ENCODE measurements at places on chromosomes 6 and 20.

DNA sequence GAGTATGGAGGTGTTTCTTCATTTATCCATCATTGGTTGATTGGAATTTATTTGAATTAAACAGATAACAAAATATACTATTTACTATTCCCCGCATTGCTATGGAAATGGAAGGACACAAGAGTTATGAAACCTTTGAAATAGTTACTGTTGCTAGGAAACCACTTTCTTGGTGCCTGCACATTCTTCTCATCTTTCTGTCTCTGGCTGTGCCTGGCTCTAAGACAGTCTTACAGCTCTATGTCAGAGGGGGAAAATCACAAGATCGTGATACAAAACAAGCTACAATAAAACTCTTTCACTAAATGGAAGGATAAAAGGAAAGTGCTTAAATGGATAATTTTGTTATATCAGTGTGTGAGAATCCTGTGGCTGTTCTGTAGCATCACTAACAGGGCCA, 453.0 kb downstream of the LMBRD1 start:
- no peak for DNase-seq

- no peak for DNase-seq
Measured at GRCh38 chr6:13536796-13537526, 37.4 kb upstream of the SIRT5 start.

DNA sequence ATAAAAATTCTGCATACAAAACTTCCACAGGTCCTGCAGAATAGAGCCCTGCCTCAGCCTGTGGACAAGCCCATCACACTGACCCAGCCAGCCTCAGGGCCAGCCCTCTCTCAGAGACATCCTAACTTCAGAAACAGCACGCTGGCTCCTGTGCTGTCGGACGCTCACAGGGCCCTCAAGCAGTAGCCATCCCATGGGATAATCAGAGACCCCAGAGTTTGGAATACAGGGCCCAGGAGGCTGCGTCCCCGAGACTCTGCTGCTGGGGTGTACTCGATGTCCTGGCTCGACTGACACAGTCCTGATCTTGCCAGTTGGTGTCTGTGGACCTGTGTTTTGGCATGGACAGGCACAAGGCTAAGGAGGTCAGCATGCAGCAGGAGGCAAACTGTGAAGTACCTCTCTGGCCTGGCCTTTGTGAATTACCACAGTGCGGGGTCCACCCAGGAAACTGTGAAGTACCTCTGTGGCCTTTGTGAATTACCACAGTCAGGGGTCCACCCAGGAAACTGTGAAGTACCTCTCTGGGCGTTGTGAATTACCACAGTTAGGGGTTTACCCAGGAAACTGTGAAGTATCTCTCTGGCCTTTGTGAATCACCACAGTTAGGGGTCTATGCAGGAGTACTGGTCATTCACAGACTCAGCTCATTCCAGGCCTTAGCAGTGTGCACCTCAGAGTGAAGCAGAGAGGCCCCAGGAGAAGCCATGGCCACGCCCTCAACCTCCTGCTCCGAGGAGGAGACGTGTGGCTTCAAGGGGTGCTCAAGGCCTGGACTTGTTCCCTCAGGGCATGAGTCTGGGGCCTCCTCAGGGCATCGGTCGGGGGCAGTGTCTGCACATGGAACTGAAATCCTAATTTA, 212.4 kb downstream of the SYNDIG1 start:
- no peak for DNase-seq

DNA sequence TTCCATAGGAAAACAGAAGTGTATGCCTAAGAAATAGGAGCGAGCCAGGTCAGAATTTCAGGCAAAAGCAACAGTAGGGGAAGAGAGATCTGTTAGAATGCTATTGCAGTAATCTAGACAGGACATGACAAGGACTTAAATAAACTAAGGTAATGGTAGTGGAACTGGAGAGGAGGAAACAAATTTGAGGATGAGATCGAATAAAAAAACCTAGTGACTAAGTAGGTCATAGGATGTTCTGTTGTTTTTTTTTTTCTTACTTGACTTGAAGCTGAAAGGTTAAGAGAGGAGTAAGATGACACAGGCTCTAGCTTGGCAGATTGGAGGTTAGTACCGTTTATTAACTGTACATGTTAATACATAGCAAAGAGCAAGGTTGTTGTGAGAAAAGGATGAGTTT, 28.6 kb downstream of the ORC3 start:
- DNase-seq, result no peak

DNA sequence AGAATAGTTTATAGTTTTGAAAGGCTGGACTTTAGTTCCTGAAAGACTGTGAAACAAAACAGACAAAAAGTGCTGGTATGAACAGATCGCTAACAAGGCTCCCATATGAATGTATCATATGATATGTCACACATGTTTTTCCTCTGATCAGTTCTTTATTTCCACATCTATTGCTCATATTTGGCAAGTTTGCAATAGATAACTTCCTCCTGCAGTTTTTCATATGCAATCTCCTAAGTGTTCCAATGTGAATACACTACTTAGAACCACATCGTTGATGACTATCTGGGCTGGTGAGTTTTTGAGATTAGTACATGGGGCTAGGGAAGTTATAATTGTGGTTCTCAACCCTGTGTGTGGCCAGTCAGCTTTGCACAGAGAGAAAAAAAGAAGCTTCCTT, 23.1 kb downstream of the CRYBG1 start:
- no peak for DNase-seq

DNA sequence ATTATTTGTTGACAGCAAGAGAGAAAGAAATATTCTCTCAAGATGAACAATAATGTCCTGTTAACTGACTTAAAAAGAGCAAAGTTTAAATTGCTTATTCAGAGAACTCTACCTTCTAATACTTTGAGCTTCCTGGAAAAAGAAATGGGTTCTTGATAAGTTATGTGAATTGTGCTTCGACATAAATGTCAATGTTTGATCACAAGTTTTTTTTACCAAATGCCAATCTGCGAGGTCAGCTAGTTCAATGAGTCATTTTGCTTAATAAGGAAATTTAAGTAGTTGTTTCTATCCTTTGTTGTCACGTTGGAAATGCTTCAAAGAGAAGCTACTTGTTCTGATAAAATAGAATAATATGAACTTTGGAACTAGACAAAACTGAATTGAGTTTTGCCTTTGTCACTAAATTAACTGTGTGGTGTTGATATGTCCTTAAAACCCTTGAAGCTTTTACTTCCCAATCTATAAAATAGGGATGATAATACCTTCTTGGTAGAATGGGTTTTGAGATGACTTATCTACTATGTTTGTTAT, 642.1 kb upstream of the FLRT3 start:
- DNase-seq, result no peak

DNA sequence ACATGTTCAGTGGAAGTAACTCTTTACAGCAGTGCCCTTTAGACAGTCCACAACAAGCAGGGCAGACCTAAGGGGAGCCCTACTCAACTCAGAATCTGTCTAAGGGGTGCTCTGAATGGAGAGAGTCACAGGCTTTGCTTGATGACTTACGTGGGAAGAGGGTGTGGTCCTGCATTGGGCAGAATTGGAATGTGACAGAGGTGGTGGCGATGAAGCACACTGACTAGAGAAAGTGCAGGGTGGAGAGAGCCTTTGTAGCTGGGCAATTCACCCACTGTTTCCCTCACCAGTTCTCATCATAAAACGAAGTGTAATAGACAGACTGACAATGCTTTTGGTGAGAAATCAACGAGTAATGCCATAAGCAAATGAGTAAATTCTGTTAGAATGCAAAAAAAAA, 11.2 kb downstream of the TP53INP2 start:
- DNase-seq, result no peak

DNA sequence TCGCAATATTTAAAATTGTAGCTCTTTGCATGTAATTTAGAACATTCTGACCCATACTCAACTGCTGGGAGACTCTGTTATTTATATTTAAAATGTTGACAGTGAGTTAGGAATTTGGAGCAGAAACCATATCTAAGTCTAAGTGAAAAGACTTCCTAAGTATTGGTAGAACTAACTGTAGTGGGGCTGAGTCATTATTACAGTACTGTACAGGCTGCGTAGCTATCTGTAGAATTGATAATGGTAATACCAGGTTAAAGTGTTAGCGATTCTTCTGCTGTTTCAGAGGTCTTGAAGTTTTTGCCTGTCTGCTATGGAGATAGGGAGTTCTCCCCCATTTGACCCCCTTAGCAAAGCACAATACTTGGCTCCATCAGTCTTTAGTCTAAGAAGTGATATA, 3.6 kb downstream of the TOP1 start:
- DNase-seq, result no peak

GRCh38 chr20:10939331-10939941, 265.6 kb upstream of the JAG1 start:
- no peak for DNase-seq

- no peak for DNase-seq
Measured at GRCh38 chr20:62604796-62605195, 37.5 kb upstream of the SLCO4A1 start.

- DNase-seq, result no peak
Measured at GRCh38 chr6:43992126-43992663, 135.1 kb downstream of the MRPL14 start.

- no peak for DNase-seq
Measured at GRCh38 chr6:44217332-44218143, 812 bp downstream of the MYMX start.

DNA sequence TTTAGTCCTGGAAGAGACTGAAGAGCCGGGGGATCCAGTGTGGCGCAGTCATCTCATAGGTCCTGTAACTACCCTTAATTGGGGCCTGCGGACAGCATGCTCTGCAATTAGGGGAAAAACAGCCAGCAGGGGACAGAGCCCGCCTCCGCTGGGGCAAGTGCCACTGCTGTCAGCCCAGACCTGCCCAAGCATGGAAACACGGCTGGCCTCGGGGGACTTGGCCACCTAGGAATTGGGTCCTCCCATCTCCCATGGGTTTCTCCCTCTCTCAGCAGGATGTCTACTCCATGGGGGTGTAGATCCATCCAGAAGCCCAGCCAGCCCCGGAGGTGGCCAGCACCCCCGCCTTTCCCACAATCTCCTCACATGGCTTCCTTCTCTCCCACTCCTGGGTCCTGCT, 3.6 kb downstream of the GHRH start:
- no peak for DNase-seq

DNA sequence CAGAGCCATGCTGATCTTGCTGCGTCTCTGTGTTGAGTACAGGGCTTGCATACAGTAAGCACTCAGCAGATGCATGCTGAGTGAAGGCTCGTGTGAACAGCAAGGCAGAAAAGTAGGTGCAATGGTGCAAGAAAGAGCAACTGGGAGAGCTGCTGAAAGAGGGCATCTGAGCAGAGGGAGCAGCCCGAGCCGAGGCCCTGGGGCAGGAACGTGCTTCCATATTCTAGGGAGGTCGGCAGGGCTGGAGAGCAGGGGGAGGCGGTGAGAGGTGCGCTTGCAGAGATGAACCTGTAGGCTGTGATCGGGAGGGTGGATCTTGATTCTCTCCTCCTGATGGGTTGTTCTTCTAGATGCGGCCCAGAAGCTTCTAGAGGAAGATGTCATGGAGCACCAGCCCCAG, 26.4 kb upstream of the STX16 start:
- DNase-seq, result no peak

DNA sequence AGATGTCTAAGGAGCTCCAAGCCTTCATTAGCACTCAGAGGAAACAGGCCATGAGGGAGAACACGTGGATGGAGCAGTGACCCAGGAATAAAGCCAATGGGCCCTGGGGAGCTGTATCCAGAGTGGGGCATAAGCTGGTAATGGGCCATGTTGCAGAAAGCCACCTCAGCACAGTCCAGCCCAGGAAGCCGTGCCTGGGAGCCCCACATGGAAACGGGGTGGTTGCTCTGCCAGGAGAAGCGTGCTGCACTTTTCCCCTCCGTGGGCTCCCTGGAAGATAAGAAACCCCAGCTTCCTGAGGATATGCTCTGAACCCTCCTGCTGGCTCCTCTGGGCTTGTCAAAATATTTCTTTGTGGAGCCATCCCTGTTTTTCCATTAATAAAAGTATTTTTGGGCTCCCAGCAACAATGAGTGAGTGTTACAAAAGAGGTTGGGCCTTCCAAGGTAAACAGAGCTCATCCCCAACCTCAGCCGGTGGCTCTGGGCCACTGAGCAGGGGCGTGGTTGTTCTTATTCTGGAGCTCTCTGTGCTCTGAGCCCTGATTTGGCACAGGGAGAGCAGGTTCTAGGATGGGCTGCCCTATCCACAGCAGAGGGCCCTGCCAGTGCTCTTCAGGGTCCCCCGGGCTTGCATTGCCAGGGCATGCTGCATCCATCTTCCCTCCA, 31.2 kb upstream of the NFATC2 start:
- DNase-seq, result no peak

DNA sequence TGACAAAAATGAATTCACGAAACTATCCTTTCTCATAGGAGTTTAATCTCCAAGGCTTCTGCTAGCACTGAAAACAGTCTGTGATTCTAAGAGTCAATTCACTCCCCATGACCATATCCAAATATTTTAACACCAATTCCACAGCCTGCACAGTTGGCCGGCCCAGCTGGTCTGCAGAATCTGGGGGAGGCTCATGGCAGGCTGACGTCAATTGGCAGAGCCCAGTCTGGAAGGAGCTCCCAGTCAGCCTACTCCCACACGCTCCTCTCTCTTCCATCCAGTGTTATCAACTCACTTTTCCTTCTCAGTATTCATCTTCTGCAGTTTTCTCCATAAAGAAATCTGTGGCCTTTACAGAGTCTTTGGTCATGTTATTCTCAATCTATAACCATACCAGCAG, 111.0 kb downstream of the TBXT start:
- DNase-seq, result no peak

- no peak for DNase-seq
Measured at GRCh38 chr6:143664171-143664570, 13.6 kb upstream of the PHACTR2 start.

GRCh38 chr6:36581716-36582115, 12.4 kb upstream of the SRSF3 start:
- DNase-seq, result no peak

GRCh38 chr6:144879436-144879835, 594.3 kb downstream of the UTRN start:
- DNase-seq, result no peak

- DNase-seq, result no peak
Measured at GRCh38 chr6:144729502-144729901, 444.4 kb downstream of the UTRN start.

DNA sequence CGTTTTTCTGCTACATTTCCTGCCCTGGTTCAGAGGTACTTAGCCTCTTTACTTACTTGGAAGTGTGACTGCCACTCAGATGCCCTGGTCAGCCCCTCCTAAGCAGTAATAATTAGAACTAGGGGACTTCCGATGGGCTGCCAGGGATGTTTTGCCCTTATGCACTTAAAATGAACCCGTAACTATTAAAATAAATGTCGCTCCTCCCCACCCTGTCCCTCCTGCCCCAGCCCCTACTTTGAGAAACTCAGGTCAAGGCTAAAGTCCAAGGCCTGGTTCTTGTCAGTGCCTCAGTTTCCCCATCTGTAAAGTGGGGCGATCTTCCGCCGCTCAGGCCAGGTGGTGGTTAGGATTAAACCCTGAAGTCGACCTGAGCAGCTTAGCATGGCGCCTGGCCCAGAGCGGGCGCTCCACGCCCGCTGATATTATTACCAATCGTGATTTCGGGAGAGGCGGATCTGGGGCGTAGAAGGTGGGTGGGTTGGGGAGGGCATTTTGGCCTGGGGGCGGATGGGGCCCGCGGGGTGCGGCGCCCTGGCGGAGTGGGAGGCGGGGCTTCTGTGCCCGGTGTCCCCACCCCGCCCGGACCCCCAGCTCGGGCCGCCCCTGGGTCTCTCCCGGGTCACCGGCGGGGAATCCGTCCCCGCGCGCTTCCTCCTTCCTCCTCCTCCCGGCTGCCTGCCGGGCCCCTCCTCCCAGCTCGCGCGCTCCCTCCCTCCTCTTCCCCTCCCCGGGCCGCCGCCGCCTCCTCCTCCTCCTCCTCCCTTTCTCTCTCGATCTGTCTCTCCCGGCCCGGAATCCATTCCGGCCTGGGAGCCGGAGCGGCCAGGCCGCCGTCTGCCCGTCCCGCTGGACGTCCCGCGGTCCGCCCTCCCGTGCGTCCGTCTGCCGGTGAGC, at the start of gene SRC:
Gene SRC (plus strand): TSS at position 802 of the 897 bp plus-strand sequence. CDS start 38,014 bp downstream, outside the sequence.
- DNase-seq, result no peak

GRCh38 chr20:24109008-24109407, 120.4 kb upstream of the GGTLC1 start:
- no peak for DNase-seq
